ENCODE measurements at places on chromosomes 11 and 22. TPM values are rescaled to one million over a fixed set of nuclear protein-coding genes. Genes with fewer than 3 reads are reported as not detected.

Gene TMEM191B
- total RNA-seq = 0.35 TPM

Gene DDI1
- total RNA-seq = not detected

Gene KRTAP5-3
- not detected for total RNA-seq

Gene TMEM191C
- 0.35 TPM for total RNA-seq

Gene CYB5R2
- total RNA-seq = 4.0 TPM

Gene SEZ6L
- not detected for total RNA-seq

Gene ZBTB16
- total RNA-seq = 53.7 TPM

Gene KCNK4
- total RNA-seq = not detected

Gene SCN4B
- total RNA-seq = 0.15 TPM

Gene TMPRSS6
- not detected for total RNA-seq

Gene OR11H1
- total RNA-seq = not detected

Gene COMT
- 246 TPM for total RNA-seq

Gene MAPK11
- total RNA-seq = 9.9 TPM

Gene MISFA
- not detected for total RNA-seq

Gene GRAP2
- not detected for total RNA-seq

Gene TH
- not detected for total RNA-seq

Gene OR2AT4
- not detected for total RNA-seq

Gene TIMP3
- total RNA-seq = 5.4 TPM

Gene NOX4
- total RNA-seq = 26.8 TPM

Gene NXPE4
- not detected for total RNA-seq

Gene SLC37A2
- 0.45 TPM for total RNA-seq

Gene OR52H1
- 0.10 TPM for total RNA-seq

Gene PAAF1
- total RNA-seq = 22.0 TPM

Gene SLC17A6
- total RNA-seq = not detected

Gene CCDC116
- not detected for total RNA-seq

Gene TTC12
- 12.2 TPM for total RNA-seq

Gene MYEOV
- total RNA-seq = 13.5 TPM

Gene OR5L2
- not detected for total RNA-seq

Gene CATSPER1
- total RNA-seq = not detected

Gene PTPN5
- not detected for total RNA-seq

Gene MOV10L1
- not detected for total RNA-seq

Gene ANKK1
- total RNA-seq = not detected

Gene TMPRSS4
- 2.4 TPM for total RNA-seq

Gene KRTAP5-8
- not detected for total RNA-seq

Gene NAALAD2
- total RNA-seq = 0.10 TPM

Gene NCAM1
- total RNA-seq = 3.9 TPM

Data from renal cortical epithelial cell (primary cell).